Stimulated activated CD4-positive, alpha-beta T cell treated with anti-CD3 and anti-CD28 coated beads, Interleukin-1b, Interleukin-23, amount 100 ng/mL, for 1 hour (primary cell): ENCODE measurements at places on chromosomes 4 and X.

DNA sequence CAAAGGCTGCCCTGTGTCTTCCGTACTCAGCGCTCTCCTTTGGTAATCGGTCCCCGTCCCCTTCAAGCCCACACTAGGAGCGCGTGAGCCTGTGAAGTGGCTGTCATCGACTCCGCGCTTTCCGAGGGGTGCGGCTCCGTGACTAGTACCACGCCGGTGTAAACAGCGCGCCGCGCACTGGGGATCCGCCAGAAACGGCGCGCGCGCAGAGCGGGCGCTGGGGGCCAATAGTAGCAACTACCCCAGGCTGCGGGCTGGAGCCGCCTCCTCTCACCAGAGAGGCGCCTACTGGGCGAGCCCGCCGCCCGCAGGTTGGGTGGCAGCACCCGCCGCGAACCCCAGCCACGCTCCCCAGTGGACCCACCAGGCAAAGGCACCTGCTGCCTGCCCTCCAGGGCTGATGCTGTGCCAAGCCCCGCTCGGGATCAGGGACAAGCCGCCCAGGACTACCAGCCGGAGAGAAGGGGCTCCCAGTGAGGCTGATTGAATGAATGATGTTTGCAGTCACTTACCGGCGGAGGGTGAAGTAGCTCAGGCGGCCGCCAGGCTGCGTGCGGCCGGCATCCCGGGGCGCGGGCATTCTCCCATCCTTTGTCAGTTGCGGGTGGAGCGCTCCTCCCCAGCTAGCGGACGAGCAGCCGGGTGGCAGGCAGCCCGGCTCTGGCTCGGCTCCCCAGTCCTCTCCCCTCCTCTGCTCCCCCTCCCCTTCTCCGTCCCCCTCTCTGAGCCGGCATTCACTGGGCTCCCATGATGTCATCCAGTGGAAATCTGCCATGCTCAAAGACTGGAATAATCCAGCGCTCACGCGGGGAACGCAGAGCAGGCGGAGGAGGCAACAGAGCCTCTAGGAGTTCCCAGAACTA is 370.3 kb upstream of the SMIM31 start:
- no peak for DNase-seq

GRCh38 chr4:176526704-176527103 is 206.9 kb downstream of the SPCS3 start:
- no peak for DNase-seq

DNA sequence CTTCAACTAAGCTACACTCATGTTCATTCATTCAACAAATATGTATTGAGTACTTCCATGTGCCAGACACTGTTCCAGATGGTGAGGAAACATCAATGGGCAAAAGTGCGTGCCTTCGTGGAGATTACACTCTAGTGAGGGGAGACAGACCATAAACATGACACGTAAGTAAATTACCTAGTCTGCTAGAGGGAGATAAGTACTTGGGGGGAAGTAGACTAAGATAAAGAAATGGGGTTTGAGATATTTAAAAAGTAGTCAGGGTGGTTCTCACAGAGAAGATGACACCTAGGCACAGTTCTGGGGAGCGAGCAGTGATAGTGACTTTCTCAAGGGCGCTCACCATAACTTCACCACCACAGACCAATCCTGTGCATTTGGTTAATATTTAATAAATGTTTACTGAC is 11.7 kb downstream of the JCHAIN start:
- DNase-seq, result no peak

- DNase-seq, result no peak
Observed at GRCh38 chrX:46611658-46612362, 38.2 kb downstream of the CHST7 start.

DNA sequence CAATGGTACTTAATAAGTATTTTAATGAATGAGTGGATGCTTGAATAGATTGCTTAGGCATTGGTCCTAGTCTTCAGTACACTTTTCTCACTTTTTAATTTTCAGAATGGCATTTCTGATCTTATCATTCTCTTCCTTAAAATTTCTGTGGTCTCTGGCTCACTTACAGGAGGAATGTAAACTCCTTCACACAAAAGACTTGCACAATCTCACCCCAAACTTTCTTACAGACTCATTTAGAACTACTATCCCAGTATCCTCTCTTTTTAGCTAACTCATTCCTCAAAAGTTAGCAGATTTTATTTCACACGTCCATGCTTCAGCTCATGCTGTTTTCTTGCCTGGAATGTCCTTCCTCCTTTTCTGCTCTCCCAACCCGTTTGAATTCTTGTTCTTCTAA is 350.1 kb downstream of the GRXCR1 start:
- no peak for DNase-seq

DNA sequence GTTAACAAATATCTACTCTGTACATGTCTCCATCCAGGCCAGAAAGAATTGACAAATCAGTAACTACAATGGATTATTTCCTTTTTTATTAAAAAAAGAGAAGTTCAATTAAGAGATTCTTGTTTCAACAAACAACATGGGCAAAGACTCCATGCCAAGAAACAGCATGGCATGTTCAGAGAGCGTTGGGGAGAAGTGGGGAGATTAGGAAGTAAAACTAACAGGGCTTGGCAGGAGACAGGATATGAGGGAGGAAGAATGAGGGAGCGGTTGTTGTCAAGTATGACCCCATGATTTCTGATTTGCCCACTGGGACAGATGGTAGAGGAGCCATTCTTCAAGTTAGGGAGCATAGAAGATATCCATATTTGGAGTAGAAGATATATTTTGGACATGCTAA is 128.4 kb downstream of the RNF150 start:
- DNase-seq, result no peak
